ENCODE measurements at places on chromosomes 5 and 9.

DNA sequence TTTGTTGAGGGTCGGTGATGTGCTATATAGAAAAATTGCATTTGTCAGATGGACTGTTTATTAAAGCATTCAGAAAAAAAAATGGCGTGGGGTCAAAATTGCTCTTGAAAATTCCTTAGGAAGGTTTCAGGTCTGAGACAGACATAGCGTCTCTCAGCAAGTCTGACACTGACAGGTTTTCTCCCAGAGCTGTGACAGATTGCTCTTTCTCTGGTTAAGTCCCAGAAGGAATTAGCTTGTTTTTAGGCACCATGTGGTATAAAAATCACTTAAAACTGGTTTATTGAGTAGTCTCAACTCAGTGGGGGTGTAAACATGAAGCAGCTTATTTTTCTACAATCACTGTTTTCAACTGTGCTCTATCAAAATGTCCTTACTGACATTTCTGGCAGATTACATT is 1379.8 kb downstream of the MAT2B start:
- no peak for DNase-seq

DNA sequence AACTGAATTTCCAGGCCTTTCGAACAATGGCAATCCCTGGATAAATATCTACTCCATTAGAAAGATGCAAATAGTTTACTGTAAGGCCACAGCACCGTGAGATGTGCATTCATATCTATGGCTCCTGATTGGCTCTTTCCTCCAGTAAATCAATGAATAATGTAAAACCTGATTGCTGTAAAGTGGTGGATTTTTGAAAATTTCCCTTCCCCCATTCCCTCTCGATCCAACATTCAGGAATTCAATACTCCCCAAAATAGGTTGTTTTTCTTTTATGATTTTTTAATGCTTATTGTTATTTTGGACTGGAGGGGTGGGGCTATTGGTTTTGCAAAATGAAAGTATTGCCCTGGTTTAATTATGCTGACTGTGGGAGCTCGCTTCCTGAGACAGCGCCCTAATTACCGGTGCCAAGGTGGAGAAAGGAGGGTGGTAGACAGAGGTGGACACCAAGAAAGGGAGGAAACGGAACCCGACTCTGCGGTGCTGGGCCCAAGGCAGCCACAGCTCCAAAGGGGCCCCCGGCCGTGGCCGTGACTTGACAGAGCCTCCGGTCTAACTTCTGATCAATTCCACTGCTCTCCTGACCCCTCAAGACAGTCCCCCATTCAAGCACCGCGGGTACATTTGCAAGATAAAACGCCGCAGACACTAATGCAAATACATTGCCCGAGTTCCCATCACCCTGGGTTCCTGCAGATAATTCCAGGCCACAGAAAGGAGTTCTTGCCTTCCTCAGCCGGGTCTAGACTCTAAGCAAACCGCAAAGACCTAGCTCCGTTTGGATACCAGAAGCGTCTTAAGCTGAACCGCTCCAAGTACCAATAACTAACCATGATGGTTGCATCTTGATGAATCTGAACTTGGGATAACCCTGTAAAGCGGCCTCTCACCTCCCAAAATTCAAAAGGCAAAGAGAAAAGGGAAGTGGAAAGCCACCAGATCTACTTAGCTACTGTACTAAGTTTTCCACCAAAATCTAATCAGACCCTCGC is 211.2 kb downstream of the MEF2C start:
- DNase-seq, result no peak

- DNase-seq, result no peak
These were observed 8.1 kb downstream of the IDNK start for GRCh38 chr9:83630938-83631457.

GRCh38 chr5:173138707-173139106 is 5.6 kb upstream of the BNIP1 start:
- peak; percentile 20 for DNase-seq

- DNase-seq, result no peak
These were observed 150.1 kb downstream of the RNF180 start for GRCh38 chr5:64315778-64316177.

- DNase-seq, result no peak
These were observed 115.7 kb upstream of the SMC2 start for GRCh38 chr9:103978396-103978795.

DNA sequence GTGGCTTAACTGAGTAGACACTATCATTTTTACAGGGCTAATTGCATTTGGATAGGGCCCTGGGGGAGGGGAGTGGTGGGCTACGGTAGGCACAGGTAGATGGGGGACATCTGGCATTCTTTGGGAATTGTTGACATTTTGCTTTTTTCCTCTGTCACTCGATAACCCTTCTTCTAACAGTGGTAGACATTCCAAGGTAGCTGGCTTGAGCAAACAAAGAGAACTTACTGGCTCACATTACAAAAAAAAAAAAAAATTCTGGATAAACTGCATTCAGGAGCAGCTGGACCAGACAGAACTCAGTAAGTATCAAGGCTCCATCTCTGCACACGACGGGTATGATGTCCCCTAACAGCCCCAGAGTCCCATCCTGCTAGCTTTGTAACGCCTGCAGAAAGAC is 585.2 kb downstream of the ZNF608 start:
- DNase-seq, result no peak

DNA sequence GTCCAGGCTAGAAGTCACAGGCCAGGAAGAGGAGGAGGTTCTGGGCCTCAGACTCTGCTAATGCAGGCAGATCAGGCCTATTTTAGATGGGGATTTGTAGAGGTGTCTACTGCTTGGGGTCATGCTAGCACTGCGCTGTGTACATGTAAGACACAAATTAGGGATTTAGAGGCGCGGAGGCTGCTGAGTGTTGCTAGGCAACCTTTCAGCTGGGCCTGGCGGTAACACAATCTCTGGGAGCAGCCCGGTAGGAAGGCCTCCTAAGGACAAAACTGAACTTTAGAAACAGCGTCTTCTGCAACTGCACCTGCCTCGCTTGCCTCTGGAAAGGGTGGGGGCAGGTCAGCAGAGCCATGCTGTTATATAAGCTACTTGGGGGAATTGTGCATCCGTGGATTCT is 147.9 kb downstream of the MACROH2A1 start:
- no peak for DNase-seq

DNA sequence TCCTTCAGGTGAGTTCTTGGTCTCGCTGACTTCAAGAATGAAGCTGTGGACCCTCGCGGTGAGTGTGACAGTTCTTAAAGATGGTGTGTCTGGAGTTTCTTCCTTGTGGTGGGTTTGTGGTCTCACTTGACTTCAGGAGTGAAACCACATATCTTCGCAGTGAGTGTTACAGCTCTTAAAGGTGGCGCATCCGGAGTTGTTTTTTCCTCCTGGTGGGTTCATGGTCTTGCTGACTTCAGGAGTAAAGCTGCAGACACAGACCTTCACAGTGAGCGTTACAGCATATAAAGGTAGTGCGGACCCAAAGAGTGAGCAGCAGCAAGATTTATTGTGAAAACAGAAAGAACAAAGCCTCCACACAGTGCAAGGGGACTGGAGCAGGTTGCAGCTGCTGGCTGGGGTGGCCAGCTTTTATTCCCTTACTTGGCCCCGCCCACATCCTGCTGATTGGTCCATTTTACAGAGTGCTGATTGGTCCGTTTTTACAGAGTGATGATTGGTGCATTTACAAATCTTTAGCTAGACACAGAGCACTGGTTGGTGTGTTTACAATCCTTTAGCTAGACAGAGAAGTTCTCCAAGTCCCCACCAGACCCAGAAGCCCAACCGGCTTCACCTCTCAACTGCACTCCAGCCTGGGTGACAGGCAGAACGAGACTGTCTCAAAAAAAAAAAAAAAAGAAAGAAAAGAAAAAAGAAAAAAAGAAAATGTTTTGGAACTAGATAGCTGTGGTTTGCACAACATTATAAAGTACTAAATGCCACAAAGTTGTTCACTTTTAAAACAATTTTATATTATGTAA is 9.1 kb upstream of the ERMP1 start:
- DNase-seq, result no peak

- no peak for DNase-seq
These were observed 188.0 kb upstream of the GHR start for GRCh38 chr5:42235241-42235640.

- DNase-seq, result no peak
These were observed 65.4 kb downstream of the PSMB7 start for GRCh38 chr9:124349675-124350493.

GRCh38 chr5:32273821-32274220 is 38.9 kb downstream of the MTMR12 start:
- peak; percentile 47 for DNase-seq

DNA sequence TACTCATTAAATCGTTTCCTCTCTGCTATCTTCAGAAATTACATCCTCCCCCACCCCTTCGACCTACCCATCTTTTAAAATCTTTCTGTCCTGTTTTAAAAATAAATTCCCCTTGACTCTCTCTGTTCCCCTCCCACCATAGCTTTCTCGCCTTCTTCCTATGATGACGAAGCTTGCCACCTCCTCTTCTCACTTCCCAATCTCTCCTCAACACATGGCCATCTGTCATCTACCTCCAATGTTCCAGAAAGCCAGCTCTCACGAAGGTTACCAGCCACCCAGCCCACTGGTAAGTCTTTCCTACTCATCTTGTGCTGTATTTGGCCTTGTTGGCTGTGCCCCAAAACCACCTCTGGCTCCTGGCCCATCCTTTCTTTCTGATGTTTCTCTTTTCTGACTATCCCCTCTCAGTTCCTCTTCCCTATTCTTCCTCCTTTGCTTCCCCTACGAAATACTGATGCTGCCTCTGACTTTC is 346.3 kb downstream of the ENC1 start:
- peak; percentile 16 for DNase-seq

- no peak for DNase-seq
These were observed 152.8 kb upstream of the TSLP start for GRCh38 chr5:110918683-110919082.

- DNase-seq, result no peak
These were observed 17.7 kb upstream of the CARTPT start for GRCh38 chr5:71701407-71701806.

GRCh38 chr9:108474356-108474755 is 381.4 kb downstream of the ACTL7B start:
- peak; percentile 13 for DNase-seq

DNA sequence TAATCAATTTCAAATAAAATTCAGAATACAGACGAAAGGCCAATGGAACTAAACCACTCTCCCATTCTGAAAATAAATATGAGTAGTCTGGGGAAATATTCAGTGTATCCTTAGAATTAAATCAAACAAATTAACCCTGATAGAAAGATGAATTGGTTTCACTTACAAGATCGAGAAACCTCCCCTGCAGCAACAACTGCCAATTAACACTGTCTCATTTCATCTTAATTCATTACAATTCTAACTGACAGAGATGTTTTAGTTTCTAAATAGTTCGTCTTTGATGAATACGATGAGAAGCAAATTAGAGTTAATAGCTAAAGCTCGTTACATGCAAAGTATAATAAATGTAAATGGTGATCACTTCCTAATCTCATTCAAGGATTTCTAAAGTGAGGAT is 247.1 kb downstream of the EDIL3 start:
- DNase-seq, result no peak

- no peak for DNase-seq
These were observed 195.5 kb downstream of the SNCAIP start for GRCh38 chr5:122507581-122507980.

- no peak for DNase-seq
These were observed 344.1 kb downstream of the TMEM38B start for GRCh38 chr9:106038266-106039001.

GRCh38 chr5:153700940-153701339 is 210.5 kb downstream of the GRIA1 start:
- no peak for DNase-seq
